Inflammatory macrophage treated with lipopolysaccharide for 4 hours (primary cell): ENCODE measurements at places on chromosomes 7 and 10.

GRCh38 chr10:114279289-114279688, 40.2 kb downstream of the VWA2 start:
- no peak for DNase-seq

DNA sequence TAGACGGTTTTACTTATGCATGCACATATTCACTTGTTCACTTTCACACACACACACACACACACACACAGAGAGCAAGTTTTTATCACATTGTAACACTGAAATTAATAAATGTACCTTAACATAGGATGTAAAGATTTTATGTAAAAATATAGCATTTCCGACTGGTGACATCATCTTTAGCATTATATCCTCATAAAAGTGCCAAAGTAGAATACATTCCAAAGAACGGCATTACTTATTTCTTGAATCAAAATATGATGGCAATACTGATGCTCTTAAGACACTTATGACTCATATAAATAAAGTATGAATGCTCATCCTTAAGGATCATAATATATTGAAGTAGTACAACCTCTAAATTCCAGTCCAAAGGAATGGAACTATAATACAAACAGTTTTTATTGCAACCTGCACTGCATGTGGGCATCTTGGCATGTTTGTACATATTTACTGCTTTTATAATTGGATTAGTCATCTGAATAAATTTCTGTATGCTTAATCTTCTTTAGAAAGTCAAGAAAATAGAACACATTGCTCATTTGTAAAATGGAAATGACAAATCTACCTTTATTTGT, 290.0 kb upstream of the SEMA3A start:
- DNase-seq = no peak

GRCh38 chr10:124388823-124389612, 29.7 kb downstream of the OAT start:
- peak; percentile 90 for DNase-seq

GRCh38 chr7:107396990-107397389, 72.9 kb upstream of the GPR22 start:
- DNase-seq = peak; percentile 10

DNA sequence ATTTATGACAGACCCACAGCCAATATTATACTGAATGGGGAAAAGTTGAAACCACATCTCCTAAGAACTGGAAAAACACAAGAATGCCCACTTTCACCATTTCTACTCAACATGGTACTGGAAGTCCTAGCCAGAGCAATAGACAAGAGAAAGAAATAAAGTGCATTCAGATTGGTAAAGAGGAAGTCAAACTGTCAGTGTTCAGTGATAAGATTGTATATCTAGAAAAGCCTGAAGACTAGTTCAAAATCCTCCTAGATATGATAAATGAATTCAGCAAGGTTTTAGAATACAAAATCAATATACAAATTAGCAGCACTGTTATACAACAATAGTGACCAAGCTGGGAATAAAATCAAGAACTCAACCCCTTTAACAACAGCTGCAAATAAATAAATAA, 6.9 kb upstream of the ZNF138 start:
- DNase-seq = no peak

- DNase-seq = peak; percentile 44
Measured at GRCh38 chr10:22550732-22551131, 163.6 kb downstream of the PIP4K2A start.

- DNase-seq = no peak
Measured at GRCh38 chr10:104663563-104663962, 22.5 kb downstream of the SORCS3 start.

- DNase-seq = no peak
Measured at GRCh38 chr7:17792075-17792936, 148.0 kb downstream of the SNX13 start.

GRCh38 chr10:69655124-69655867, 25.2 kb downstream of the FAM241B start:
- no peak for DNase-seq

- no peak for DNase-seq
Measured at GRCh38 chr7:129522088-129522970, 20.0 kb downstream of the SMKR1 start.

GRCh38 chr7:102407910-102408309, 11.7 kb downstream of the PRKRIP1 start:
- no peak for DNase-seq

- DNase-seq = no peak
Measured at GRCh38 chr7:155523168-155523675, 23.1 kb downstream of the CNPY1 start.

GRCh38 chr10:51386248-51386885, 312.1 kb downstream of the PRKG1 start:
- no peak for DNase-seq

GRCh38 chr10:79191951-79192676, 123.3 kb downstream of the ZMIZ1 start:
- no peak for DNase-seq

- DNase-seq = no peak
Measured at GRCh38 chr7:114130866-114131265, 212.1 kb upstream of the PPP1R3A start.

DNA sequence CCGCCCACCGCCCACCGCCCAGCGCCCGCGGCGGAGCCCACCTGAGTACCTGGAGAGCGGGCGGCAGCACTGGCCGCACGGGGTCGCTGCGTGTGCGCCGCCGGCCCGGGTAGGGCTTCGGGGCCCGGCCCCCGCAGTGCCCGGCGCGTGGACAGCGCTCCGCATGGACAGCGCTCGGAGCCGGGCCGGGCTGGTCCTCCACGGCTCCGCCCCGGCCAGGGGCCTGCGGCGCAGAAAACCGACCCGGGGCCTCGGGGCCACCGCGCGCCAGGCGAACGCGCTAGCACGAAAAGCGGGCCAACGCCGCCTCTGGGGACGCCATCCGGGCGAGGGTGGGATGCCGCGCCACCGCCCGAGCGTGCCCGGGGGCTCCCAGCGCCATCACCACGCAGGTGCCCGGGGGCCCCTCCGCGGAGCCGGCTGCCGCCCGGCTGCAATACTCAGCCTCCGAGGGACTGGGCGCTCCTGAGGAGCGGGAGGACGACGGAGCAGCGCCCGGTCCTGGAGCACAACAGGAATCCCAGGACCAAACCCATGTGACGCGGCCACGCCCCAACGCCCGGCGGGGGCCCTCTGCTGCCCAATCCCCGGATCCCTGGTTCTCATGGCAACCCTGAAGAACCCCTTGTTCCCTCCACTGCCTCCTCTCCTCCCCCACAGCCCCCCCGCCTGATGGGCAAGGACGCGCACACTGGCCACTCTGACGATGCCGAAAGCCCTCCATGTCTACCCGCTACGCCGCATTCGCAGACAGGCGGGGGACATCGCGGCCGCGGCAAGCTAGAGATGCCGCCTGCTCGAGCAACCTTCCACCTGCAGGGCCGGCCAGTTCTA, at the start of gene GRB10:
Gene GRB10 (minus strand): TSS at position 522 of the 834 bp plus-strand sequence. CDS start 50,574 bp downstream, outside the sequence.
- no peak for DNase-seq

DNA sequence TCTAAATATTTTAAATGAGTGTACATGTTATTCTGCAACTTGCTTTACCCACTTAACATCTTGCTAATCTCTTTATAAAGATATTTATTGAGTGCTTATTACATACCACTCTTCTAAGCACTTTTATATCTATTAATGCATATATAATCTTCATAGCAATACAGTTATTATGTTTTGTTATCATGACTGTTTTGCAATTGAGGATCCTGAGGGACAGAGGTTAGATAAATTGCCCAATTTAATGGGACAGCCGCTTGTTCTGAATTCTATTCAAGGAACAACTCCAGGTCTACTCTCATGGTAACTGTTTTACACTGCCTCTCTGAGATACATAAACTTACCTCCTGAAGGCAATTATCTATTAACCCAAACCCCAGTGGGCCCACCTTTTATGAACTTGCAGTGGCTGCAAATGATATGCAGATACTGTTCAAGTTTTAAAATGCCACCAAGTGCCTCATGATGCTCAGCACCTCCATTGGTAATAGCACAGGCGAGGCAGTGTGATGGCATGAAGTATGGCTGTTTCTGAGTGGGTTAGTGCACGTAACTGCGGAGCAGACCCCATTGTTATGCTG, 60.5 kb downstream of the PON1 start:
- no peak for DNase-seq

DNA sequence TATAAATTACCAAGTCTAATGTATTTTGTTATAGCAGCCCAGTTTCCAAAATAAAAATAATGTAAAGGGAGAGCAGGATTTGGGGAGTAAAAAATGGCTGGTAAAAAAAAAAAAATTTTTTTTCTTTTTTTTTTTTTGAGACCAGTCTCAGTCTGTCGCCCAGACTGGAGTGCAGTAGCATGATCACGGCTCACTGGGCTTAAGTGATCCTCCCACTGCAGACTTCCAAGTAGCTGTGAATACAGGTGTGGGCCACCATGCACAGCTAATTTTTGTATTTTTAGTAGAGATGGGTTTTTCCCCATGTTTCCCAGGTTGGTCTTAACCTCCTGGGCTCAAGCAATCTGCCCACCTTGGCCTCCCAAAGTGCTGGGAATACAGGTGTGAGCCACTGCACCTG, 4.8 kb upstream of the LSM8 start:
- no peak for DNase-seq

GRCh38 chr10:4083509-4084003, 298.5 kb upstream of the KLF6 start:
- DNase-seq = no peak

- DNase-seq = no peak
Measured at GRCh38 chr10:7541137-7542087, 125.4 kb downstream of the ITIH5 start.

- DNase-seq = no peak
Measured at GRCh38 chr10:46330894-46331293, 44.1 kb downstream of the ANTXRL start.

DNA sequence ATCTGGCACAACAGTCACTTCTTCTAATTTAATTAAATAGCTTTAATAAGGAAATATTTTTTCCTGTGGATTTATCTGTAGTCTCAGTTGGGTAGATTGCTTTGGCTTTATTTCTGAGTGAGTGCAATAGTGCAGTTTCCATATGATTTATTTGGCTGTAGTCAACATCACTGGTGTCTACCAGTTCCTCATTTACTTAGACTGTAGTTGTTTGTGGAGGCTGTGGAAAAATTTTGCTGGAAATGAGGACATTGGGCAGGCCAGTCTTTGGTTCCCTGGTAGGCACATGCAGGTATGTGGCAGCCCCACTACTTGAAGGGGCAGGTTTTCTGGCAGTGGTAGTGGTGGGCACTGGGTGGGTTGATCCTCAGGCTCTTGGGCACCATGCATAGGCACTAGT, 15.5 kb downstream of the TAS2R40 start:
- DNase-seq = peak; percentile 75

- no peak for DNase-seq
Measured at GRCh38 chr10:31648966-31649365, 279.7 kb downstream of the ARHGAP12 start.

DNA sequence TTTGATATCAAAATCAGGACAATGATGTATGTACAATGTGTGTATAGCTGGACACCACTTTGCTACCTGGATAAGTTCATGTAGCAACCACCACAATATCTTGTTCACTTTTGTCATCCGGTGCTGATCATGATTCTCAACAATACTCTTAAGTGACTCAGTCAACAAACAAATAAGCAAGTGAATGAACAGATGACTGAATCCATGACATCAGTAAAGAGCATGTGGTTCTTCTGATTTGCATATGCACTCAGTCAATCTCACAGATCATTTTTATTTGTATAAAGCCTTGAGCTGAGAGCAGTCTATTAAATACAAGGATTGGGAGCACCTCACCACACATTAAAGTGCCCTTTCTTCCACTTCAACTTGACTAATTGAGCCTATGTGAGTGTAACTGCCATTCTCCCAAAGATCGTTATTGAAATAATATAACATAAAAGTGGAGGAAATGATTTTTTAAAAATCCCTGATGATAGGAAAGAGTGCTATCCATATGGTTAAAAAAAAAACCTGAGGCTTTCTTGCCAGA, 69.5 kb downstream of the NPSR1 start:
- no peak for DNase-seq

DNA sequence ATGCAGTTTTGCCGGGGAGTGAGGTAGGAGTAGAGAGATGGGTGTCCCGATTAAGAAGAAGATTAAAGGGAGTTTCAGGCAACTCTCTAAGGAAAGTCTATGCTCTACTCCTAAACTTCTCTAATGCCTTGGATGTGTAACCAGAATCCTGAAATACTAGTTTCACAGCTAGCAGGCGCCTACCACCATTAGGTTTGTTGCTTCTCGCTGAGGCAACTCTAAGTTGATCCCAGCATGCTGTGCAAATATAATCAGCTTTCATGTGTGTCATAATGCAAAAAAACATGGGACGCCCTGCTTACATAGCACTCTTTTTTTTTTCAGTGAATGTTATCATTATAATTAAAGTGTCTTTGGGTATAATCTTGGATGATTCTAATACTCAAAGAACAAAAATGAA, 50.4 kb upstream of the FAM3C start:
- DNase-seq = no peak

DNA sequence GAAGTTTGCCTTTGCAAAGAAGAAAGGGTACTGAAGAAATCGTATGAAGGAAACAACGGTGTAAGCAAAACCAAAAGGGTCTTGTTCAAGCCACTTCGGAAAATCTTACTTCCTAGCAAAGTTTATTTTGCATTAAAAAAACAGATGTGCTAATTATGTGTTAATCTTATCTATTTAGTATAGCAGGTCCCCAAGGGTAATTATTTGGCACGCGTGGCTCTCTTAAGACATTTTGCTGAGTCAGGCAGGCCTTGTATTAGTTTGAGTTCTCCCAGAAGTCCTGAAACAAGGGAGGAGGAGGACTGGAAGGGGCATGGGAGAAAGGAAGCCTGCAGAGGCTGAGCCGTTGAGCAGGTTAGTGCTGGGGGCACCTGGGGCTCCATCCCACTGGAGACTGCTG, 44.9 kb downstream of the TMEM178B start:
- no peak for DNase-seq

DNA sequence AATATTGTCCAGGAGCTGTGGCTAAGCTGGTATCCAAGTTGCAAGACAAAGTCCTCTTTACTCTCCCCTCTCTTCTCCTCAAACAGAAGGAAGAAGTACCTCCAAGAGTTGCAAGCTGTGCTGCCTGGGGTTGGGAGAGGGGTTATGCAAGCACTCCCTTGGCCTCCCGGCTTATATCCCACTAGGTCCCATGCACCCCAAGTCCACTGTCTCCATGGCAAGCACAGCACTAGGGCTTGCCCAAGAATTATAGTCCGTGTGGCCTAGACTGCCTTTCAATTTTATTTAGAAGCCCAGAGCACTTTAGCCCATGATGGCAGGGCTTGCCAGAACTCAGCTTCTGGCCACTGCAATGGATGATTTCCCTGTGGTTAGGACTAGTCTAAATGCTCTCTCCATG, 40.4 kb upstream of the TECTB start:
- no peak for DNase-seq

GRCh38 chr7:81140252-81140651, 221.4 kb upstream of the SEMA3C start:
- peak; percentile 62 for DNase-seq

- no peak for DNase-seq
Measured at GRCh38 chr10:5588603-5589002, 63.8 kb downstream of the CALML3 start.

DNA sequence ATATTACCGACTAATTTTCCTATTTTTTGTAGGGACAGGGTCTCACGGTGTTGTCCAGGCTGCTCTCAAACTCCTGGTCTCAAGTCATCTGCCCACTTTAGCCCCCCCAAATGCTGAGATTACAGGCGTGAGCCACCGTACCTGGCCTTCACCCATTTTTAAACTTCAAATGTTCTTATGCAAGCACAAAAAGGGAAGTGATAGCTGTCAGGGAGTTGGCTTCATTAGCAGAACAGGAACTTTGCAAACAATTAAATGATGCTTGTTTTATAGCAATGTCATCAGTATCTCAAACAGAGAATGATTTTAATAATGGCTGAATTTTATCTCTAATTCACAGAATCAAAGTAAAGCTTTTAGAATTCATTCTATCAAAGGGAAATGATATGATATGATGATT, 49.8 kb upstream of the FAM171A1 start:
- peak; percentile 1 for DNase-seq
